Activated naive CD8-positive, alpha-beta T cell treated with anti-CD3 and anti-CD28 coated beads, Interleukin-2, amount 10 ng/mL, durations not matched to agents 7 days and 5 days (primary cell): ENCODE measurements at places on chromosomes 4 and X. TPM values are rescaled to one million over a fixed set of nuclear protein-coding genes. Genes with fewer than 3 reads are reported as not detected.

Gene IQCM
- total RNA-seq: not detected

DNA sequence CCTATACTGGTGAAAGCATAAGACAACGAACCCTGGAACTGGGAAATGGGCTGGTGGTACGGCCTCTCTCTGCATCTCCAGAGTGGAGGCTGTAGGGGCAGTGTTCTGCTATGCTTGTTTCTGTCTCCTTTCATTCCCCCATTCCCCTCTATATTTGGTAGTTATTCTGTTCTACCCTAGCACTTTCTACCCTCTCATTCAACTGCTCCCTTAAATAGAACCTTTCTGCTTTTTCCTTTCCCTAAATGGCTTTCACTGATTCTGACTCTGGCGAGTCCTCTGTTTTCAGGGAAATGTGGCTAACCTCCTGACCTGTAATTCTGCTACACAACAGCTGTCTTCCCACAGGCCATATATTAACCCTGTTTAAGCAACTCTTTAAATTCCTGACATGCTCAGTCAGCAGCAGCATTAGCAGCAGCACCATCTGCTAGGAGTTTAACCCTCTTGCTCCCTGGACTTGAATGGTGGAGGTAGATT is 94.2 kb downstream of the CXCL13 start:
- no peak overlapping the region for H3K4me3 ChIP-seq
- DNase-seq: no peak
- H3K4me1 ChIP-seq: no peaks in the 10 kb centered on the region
- no peaks in the 10 kb centered on the region for H3K36me3 ChIP-seq

DNA sequence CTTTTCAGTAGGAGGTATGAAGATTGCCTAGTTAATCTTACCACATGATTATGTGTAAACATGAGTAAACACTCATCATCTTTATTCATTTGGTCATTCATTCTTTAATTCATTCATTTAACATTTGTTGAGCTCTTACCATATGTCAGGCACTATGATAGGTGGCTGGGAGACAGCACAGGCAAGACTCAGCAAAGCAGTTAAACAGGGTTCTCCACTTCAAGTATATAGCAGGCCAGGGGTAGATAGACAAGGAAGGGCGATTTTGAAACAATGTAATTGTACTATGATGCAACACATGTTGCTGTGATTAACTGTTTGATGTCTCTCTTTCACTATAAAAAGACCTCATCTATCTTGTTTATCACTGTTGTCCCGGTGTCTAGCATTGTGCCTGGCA is 84.3 kb upstream of the GPR101 start:
- H3K27ac ChIP-seq: no peak overlapping the region
- H3K36me3 ChIP-seq: no peaks in the 10 kb centered on the region
- peaks cover 2% of the 10 kb centered on the region for H3K27me3 ChIP-seq
- DNase-seq: no peak

Gene GLRB
- not detected for total RNA-seq

DNA sequence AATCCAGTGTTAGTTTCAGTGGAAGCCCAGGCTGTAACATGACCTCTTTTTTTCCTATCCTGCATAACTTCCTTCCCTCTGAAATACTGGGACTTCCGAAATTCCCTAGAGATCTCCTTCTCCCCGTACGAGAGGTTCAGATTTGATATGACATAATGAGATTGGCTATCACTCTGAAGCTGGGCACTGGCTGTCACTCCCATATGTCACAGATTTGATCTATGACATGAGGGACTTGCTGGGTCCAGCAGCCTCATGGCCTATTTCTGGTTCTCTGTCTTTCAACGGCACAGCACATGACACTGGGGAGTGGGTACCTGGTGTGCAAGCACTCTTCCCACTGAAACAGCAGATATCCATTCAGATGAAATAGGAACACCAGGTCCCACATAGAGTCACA is 36.7 kb downstream of the PF4 start:
- H3K4me3 ChIP-seq: no peak overlapping the region
- no peaks in the 10 kb centered on the region for H3K36me3 ChIP-seq
- no peaks in the 10 kb centered on the region for H3K4me1 ChIP-seq

DNA sequence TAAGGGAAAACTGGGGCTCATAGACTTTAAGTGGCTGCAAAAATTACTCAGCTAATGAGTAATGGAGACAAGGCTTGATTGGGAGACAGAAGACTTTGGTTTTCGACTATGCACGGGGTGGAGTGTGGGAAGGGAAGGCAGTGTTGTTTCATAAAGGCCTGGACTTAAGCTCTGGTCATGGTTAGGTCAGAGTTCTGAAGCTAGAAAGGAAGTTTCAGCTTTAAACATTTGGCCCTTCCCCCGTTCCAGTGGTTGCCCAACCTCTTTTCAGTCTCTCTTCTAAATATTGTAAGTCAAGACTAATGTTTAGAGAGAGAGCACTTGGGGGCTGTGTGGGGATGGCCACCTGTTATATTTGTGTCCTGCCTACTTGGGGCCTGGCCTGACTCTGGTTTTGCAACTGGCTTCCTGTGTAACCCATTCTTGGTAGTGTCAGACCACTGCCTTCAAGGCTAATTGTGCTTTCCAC is 21.0 kb downstream of the MSN start:
- peaks cover 30% of the 10 kb centered on the region for H3K36me3 ChIP-seq
- DNase-seq: no peak
- H3K4me3 ChIP-seq: peak overlapping the region; percentile 58
- no peaks in the 10 kb centered on the region for H3K27me3 ChIP-seq
- peak overlapping the region; percentile 76 for H3K27ac ChIP-seq
